ENCODE measurements at places on chromosomes 2 and 18. TPM values are rescaled to one million over a fixed set of nuclear protein-coding genes. Genes with fewer than 3 reads are reported as not detected.

DNA sequence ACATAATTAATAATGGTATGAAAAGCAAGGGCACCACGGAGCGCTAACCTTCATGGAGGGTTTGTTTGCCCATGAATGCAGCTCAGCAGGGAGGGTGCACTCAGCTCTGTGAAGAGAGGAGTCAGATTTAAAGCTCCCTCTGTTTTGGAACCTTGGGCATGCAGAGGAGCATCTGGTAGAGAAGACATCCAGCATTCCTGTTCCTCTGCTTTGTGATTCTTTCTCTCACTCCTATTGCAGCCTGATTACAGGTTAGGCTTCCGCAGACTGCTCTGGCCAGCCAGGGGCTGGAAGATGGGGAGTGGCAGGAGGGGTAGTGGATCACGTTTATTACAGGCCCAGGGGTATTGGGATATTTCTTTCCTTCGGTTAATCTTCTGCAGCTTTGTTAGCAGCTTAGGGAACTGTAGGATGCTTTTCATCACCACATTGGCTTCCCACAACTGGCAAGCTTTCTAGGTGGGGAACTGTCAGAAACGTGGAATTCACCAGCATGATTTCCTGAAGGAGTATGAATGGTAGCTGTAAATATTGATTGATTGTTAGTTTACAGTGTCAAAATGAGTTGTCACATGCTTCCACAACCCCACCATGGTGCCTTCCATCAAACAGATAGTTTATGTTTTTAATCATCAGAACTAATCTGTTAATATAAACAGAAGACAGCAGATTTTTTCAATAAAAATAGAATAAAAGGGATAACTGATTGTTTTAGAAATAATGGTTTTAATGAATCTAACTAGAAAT is 201.1 kb downstream of the VAPA start:
- no peak for DNase-seq

PLEKHM3 gene
- total RNA-seq, result 20.0 TPM

- DNase-seq, result no peak
Measured at GRCh38 chr2:104521247-104521646, 332.7 kb upstream of the POU3F3 start.

- DNase-seq, result no peak
Measured at GRCh38 chr18:9751371-9752031, 43.4 kb downstream of the RAB31 start.

ZNF385B gene
- 23.2 TPM for total RNA-seq
